Inflammatory macrophage treated with lipopolysaccharide for 1 hour (primary cell): ENCODE measurements at places on chromosomes 7 and 10.
A peak's percentile ranks its signal among the peaks of the same experiment; 100 is the strongest.

DNA sequence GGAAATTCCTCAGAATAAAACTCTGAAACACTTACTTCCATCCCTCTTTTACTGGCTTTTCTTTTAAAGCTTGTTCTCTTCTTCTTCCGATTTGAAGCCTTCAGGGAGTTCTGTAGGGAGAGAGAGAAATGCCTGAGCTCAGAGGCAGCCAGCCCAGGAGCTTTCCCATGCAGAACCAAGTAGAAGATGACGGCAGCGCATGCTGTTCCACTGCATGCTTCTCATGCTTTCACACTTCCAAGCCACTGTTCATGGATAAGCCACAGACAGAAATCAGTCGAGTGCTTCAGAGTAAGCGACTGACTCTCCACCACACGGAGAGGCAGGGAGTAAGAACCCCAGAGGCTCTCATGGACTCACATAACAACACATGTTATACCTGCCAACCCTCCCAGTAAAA lies 237.3 kb downstream of the DGKI start:
- no peak for DNase-seq

- no peak for DNase-seq
Observed at GRCh38 chr7:41319581-41319980, 383.3 kb downstream of the INHBA start.

DNA sequence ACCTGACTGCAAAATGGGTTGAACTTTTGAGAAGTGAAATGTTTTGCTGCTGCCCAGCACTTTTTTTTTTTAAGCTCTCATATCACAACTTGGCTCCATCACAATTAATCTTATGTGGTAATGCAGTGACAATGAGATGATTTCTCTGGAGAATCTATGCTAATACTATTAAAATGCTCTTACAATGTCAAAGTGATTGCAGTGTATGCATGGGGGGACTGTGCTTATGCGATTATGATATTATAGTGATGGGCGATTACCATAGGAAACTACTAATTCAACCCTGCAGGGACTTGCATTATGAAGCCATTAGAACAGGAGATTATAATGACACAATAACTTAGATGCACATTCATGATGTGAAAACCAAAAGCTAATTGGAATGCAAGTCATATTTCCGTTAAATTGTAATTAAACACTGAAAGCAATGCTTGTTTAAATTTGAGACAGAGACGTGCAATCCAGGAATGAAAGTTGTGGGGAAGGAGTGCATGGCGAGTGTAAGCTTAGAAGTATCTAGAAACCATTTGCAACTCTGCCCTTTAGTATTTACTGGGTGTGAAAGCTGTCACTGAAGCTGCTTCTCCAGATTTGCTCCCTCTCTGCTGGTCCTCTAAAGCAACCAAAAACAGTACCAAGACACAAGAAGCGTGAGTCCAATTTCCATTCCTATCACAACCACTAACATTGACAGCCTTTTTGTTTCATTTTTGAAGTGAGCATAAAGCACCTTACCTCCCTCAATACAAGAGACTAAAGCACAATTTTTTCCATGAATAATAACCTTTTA lies 21.6 kb downstream of the PTER start:
- DNase-seq = no peak

DNA sequence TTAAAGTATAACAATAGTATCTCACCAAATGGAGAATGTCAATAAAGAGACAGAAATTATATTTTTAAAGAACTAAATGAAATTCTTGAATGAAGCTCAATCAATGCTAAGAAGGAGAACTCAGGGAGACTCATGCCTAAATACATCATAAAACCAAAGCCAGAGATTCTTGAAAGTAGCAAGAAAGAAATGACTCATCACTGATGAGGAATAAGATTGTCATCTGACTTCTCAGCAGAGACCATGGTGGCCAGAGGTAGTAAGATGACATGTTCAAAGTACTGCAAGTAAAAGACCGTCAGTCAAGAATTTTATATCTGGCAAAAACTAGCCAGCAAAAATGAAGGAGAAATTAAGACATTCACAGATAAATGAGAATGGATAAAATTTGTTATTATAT lies 399.0 kb downstream of the GRID1 start:
- DNase-seq = no peak

- no peak for DNase-seq
Observed at GRCh38 chr10:119398996-119399395, 143.5 kb downstream of the RGS10 start.

- peak; percentile 37 for DNase-seq
Observed at GRCh38 chr7:30027065-30027456, 559 bp upstream of the FKBP14 start.

- DNase-seq = no peak
Observed at GRCh38 chr10:60978287-60979115, 34.5 kb upstream of the RHOBTB1 start.

DNA sequence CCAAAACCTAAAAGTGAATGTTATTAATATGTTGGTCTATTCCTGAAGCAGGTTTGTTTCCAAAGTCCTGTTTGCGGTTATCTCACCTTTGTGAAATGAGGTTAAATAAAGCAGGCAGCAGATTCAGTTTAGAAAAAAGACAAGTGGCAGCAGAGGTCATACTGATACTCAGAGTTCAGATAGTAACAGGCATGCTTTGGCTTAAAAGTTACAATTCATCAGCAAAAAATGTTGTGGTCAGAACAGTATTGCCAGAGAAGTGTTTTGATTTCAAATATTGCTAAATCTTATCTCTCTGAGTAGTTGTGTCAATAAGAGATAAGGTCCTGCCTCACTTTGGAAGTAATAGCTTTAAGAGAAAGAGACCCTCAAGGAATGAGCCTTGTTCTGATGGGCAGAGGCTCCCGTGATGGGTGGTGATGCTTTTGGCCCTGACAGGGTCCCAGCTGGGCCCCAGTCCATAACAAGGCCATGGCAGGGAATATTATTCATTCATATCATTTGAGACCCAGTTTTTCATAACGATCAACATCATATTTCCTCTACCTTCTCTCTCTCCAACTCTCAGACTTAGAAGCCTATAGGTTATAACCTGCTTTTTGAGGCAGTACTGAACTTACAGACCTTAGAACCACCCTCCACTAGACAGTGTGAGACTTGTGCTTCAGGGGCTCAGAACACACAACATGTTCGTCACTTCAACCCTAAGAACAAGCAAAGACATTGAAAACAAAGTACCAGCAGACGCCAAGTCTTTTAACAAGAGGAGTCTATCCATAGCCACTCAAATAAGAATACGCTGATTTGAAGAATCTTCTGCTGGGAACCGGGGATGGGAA lies 58.5 kb upstream of the AHR start:
- DNase-seq = no peak

GRCh38 chr10:33095867-33096815 lies 138.1 kb upstream of the ITGB1 start:
- no peak for DNase-seq

- no peak for DNase-seq
Observed at GRCh38 chr10:111732166-111732785, 451.3 kb downstream of the GPAM start.

GRCh38 chr10:72320676-72321247 lies 34.0 kb downstream of the DNAJB12 start:
- DNase-seq = peak; percentile 93

- DNase-seq = peak; percentile 76
Observed at GRCh38 chr10:109889867-109890266, 33.4 kb downstream of the XPNPEP1 start.

DNA sequence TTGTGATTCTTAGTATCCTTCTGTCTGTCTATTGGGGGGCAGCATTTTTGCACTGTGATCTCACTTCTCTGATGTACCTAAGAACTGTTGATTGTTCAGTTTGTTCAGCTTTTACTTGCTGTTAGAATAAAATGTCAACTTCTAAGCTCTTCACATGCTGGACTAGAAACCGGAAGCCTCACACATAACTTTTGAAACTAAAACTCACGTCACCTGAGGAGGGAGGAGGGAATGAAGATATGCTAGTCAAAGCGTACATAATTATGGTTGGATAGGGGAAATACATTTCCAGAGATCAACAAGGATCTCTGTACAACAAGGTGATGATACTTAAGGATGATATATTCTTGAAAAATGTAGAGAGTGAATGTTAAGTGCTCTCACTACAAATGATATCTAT lies 609.7 kb downstream of the INHBA start:
- no peak for DNase-seq

DNA sequence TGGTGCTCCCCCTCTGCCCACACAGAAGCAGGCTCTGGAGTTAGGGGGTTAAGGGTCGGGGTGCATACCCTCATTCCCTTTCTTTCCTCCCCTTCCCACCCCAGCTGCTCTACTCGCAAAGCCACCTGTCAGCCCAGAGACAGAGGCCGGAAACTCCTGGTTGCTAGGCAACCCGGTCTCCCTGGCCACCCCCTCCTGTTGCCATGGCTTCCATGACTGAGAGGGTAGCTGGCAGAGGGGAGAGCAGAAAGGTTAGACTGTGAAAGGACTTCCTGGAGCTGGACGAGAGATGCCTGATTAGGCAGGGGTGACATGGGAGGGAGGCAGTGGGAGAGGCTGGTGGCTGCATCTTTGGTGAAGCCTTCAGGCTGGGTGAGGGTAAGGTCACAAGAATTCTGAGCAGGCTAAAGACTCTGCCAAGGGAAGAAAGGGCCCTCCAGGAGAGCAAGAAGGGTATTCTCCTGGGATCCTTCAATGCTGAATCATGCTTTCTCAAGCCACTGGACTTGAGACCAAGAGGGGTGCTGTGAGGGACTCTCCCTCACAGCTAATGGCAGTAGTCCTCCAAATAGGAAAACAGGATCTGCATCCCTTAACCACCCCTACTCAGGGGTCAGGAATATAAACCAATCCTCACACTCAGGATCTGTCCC lies 5.4 kb downstream of the PSD start:
- no peak for DNase-seq

DNA sequence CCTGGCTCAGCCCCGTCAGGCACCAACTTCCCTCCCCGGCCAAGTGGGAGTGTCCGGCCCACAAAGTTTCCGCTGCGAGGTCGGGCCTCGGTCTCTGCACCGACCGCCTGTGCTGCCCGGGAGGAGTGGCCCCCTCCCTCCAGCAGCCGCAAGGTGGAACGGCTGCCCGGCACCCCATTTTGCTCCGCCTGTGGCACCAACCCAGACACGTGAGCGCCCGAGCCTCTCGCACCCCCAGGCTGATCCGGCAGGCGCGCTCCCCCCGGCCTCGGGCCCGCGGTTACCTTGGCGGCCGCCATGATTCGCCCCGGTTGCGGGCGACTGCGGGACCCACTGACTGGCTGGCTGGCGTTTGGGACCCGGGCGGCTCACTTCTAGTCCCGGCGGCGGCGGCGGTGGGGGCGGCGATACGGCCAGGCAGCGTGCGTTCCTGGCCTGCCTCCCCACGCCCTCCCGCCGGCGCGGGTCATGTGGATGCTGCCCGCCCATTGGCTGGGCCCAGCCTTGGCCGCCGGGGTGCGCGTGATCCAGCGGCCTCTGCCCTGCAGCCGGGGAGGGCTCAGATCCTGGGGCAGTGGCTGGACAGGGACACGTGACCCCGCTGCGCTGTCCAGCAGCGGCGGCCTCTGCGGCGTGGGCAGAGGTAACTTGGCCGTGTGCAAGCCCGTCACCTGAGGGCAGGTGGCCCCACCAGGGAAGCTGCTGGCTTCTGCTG lies at the start of gene SLC25A13:
SLC25A13 (minus strand) TSS at position 441 of the 715 bp plus-strand sequence; CDS start at position 299, 142 bp downstream.
- DNase-seq = peak; percentile 90

GRCh38 chr7:43760861-43761260 lies 2.4 kb downstream of the BLVRA start:
- DNase-seq = peak; percentile 33

- no peak for DNase-seq
Observed at GRCh38 chr7:74222851-74223710, 13.3 kb downstream of the LAT2 start.

- DNase-seq = no peak
Observed at GRCh38 chr10:102040305-102041050, 15.5 kb downstream of the ARMH3 start.

- no peak for DNase-seq
Observed at GRCh38 chr10:67978749-67979148, 94.3 kb downstream of the SIRT1 start.
